ENCODE measurements at places on chromosomes 16 and 17.
A peak's percentile ranks its signal among the peaks of the same experiment; 100 is the strongest.

GRCh38 chr17:13256545-13256944, 238.7 kb upstream of the ELAC2 start:
- DNase-seq, result no peak

- DNase-seq, result no peak
Measured at GRCh38 chr16:61998460-61998859, 37.8 kb downstream of the CDH8 start.

DNA sequence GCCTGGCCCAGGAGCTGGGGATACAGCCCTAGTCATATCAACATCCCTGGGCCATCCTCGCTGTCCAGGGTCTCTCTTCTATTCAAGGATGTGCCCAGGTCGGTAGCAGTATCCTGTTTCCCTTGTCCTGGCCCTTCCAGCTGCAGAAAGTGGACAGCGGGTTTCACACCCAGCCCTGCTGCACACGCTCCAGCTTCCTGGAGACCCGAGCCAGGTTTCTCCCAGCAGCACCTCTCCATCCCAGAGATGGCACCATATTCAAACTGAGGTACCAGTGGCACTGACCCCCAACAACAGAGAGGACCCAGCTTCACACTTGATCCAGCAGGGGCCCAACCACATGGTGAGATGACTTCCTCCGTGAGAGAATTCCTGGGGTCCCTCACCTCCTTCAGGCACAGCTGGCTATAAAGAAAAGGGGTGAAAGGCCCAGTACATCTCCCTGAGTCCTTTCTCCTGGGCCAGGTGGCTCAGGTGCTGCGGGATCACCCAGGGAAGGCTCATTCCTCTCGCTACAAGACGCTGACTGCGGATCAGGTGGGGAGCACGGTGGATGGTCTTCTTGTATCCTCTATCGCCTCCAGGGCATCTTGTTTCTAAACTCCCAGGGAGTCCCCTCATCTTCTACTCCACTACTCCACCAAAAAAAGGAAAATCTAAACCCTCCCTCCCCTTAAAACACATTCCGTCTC, 1.4 kb downstream of the CUEDC1 start:
- DNase-seq, result no peak

- no peak for DNase-seq
Measured at GRCh38 chr17:43528319-43528987, 17.7 kb downstream of the ETV4 start.

- DNase-seq, result no peak
Measured at GRCh38 chr16:64882078-64882784, 239.6 kb downstream of the CDH11 start.

DNA sequence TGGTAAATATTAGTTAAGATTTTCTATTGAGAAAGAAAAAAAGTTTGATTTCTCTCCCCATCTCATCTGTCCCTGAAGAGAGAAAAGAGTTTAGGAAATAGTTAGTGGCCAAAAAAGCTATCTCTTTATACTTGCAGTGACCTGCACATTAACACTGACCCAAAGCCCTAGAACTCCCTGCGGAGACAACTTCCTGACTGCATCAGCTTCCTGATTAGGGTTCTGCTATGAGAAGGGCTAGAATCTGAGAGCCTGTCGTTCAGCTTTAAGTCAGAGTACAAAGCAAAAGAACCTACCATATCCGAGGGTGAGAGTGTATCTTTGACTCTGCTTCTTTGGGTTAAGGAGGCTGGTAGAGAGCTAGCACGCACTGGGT, 24.7 kb downstream of the LIMD2 start:
- no peak for DNase-seq

DNA sequence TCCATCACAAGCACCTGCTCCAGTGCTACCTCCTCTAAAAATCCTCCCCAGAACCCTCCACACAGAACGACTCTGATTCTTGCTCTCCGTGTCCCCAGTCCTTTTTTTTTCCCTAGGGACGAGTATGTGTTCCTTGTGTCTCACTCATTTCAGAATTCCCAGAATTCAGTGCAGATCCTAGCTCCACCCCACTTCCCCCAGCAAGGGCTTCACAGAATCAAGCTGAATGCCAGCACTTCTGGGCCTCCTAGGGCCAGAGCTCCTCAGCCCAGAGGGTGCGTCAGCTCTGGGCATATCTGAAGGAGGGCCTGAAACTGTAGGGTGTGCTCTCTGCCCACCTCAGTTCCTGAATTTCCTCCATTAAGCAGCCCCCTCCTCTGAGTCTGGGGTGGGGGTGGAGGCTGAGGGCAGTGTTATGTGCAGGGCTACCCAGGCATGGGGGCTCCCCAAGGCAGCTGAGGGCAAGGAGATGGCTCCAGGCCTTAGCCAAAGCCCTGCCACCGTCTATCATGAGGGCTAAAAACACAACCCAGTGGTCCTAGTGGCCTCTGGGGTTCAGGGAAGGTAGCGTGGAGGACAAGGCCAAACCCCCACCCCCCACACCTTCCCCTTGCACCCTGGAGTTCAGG, 6.5 kb downstream of the UNC119 start:
- DNase-seq, result no peak

- DNase-seq, result no peak
Measured at GRCh38 chr17:29154516-29155226, 25.5 kb downstream of the MYO18A start.

- no peak for DNase-seq
Measured at GRCh38 chr16:73068541-73069401, 20.8 kb upstream of the ZFHX3 start.

DNA sequence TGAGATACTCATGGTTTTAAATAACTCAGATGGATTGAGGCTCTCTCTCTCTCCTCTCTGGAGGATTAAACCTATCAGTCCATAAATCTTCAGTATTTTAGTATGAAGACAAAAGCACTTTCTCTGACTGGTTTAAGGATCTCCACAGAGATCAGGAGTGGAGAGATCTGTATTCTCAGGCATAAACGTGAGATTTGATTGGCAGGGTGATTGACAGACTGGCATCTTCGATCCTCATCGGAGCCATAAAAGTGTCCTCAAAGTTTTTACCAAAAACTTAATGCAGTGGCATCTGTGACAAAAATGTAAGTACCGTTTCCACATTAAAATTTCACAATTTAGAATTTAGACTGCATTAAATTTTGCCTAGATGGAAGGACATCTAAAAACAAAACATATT, 870.1 kb downstream of the KCNJ2 start:
- DNase-seq, result no peak

DNA sequence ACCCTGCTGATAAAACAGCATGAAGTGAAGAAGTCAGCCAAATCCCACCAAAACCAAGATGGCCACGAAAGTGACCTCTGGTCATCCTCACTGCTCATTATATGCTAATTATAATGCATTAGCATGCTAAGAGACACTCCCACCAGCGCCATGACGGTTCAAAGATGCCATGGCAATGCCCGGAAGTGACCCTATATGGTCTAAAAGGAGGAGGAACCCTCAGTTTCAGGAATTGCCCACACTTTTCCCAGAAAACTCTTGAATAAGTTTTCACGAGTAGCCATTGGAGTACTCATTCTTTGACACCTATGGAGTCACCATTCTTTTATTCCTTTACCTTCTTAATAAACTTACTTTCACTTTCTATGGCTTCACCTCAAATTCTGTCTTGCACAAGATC, 44.3 kb downstream of the GSG1L start:
- no peak for DNase-seq

DNA sequence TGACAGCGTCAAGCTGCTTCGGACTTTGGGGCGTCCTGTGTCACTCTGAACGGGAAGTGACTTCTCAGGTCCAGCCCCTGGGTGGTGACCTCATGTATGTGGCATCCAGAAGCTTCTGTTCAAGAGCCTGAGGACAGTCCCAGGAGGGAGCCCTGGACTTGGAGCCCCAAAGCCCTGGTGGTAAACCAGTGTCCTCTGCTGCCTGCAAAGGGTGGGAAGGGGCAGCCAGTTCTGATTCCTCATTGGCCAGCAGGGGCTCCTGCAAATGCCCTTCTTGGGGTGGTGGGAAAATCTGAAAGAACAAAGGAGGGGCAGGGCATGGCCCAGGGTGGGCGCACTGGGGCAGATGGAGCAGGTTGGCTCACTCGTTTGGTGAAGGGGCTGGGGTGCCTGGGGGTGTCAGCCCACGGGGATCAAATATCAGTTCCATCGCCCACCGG, 1.6 kb downstream of the OSGIN1 start:
- no peak for DNase-seq

DNA sequence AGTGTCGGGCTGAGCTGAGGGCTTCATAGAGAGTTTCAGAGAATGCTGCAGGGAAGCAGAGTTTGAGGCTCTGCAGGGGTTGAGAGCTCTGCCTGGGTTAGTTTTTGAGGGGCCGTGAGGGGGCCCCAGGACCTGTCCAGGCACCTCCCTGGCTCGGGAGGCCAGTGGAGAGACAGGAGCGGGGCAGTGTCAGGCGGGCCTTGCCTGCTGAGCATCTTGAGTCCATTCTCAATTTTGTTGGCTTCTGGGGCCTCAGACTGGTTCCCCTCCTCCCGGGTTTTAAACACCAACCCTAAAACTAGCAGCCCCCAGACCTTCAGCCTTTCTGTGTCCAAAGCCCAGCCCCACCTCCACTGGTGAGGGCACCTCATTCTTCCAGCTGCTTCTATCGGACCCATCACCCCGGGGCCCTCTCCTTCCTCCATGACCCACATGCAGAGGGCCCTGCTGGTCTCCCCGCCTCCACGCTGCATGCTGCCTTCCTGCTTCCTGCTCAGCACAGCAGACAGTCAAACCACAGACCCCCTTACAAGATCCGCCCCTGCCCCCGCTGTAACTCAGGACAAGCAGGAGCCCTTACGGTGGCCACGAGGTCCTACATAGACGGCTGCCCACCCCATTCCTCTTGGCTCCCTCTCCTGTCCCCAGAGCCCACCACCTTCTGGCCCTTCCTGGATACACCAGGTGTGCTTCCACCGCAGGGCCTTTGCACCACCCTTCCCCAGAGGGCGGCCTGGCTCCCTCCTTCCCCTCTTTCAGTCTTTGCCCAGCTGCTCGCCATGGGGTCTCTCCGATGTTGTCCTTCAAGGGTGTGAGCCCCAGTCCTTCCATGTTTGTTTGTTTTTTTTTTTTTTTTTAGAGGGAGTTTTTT, 3.8 kb downstream of the RNF213 start:
- DNase-seq, result no peak

DNA sequence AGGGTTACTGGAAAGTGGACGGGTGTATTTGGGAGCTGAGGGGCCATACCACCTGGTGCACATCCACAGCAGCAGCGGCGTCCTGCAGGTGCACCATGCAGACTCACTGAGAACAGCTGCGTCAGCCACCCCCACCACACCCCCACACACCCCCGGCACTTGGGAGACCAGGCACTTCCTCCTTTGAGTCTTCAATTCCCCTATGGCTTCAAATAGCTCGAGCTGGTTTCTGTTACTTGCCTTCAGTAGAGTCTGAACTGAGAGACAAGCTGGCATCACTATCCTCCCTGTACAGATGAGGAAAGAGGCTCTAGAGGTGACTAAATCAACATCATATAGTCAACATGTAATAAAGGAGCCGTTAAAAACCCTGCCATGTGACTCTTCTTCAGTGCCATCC, 15.4 kb downstream of the CUEDC1 start:
- no peak for DNase-seq

- no peak for DNase-seq
Measured at GRCh38 chr17:73544333-73544732, 99.9 kb downstream of the SDK2 start.

GRCh38 chr17:70173681-70174080, 4.3 kb downstream of the KCNJ2 start:
- no peak for DNase-seq

GRCh38 chr17:8693328-8693727, 51.3 kb downstream of the CCDC42 start:
- DNase-seq, result no peak

DNA sequence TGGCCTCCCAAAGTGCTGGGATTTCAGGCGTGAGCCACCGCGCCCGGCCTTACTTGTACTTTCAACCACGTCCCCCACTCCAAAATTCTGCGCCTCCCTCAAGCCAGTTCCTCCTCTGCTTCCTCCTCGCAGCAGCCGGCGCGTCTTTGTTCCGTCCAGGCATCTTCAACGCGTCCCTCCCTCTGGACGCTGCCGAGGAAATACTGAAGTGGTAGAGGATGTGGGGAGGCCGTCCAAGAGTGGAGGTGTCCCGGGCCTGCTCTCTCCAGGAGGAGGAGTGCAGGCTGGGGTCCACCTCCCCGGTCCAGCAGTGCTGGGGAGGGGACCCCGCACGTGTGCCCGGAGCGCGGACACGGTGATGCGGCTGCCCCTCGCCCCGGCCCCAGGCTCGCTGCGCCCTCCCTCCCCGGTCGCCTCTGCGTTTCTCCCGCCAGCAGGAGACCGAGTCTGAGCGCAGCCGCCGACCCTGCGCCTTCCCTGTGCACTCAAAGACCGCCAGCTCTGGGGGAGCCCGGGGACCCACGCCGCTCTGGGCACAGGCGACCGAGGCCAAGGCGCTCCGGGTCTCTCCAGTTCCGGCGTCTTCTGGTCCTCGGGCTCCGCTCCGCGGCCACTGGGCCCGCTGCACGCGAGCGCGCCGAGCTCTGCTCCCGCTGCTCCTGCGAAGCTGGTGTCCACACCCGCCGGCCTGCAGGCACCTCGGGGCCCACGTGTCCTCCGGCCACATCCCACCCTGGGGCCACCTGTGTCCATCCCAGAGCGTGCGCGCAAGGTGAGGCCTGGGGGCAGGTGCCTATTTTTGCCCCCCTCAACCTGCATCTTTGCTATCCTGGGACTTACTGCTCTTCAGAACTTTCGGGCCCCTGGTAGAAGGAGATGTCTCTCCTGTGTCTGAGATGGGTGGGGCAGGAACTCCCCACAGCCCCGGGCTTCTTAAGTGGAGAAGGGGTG, 31.7 kb downstream of the OSBPL7 start:
- DNase-seq, result peak; percentile 47

- no peak for DNase-seq
Measured at GRCh38 chr17:66817750-66818149, 17.2 kb upstream of the CACNG5 start.

DNA sequence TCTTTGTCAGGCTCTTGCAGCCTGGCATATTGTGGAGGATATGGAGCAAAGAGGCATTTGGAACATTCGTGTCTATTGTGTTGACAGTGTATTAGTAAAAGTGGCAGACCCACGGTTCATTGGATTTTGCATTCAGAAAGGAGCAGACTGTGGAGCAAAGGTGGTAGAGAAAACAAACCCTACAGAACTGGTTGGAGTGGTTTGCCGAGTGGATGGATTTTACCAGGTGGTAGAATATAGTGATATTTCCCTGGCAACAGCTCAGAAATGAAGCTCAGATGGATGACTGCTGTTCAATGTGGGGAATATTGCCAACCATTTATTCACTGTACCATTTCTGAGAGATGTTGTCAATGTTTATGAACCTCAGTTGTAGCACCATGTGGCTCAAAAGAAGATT, 44.5 kb downstream of the EFCAB13 start:
- DNase-seq, result no peak

DNA sequence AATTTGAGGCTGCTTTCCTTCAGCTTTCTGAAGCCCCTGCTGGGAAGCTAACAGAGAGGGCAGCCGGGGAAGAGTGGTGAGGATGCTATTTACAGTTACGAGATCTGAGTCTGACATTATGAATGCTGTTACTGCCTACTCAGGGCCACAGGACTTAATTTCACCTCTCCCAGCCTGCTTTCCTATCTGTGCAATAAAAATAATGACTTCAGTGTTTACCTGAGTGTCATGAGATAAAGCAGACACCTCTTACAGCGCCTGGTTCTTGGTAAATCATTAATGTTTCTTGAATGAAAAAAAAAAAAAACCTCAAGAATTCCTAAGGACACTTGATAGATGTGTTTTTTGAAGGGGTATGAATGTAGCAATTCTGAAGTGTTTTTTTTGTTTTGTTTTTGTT, 24.2 kb upstream of the CPHXL start:
- no peak for DNase-seq

Measured in stimulated activated CD4-positive, alpha-beta T cell treated with anti-CD3 and anti-CD28 coated beads, TNF-alpha, amount 100 ng/mL, for 1 hour (primary cell).